Fibroblast of skin of left quadriceps (primary cell): ENCODE measurements at places on chromosomes 5 and 9.

GRCh38 chr5:10663489-10664179, 97.4 kb downstream of the DAP start:
- no peak for DNase-seq

DNA sequence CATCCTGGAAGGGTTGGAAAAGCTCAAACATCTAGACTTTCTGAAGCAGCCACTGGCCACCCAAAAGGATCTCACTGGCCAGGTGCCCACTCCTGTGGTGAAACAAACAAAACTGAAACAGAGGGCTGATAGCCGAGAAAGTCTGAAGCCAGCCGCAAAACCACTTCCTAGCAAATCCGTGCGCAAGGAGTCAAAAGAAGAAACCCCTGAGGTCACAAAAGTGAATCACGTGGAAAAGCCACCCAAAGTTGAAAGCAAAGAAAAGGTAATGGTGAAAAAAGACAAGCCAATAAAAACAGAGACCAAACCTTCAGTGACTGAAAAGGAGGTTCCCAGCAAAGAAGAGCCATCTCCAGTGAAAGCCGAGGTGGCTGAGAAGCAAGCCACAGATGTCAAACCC, 87.6 kb downstream of the MAP1B start:
- no peak for DNase-seq

GRCh38 chr5:42691413-42691937, 65.1 kb upstream of the CCDC152 start:
- no peak for DNase-seq

- no peak for DNase-seq
Measured at GRCh38 chr9:26893030-26893676, 551 bp upstream of the CAAP1 start.

DNA sequence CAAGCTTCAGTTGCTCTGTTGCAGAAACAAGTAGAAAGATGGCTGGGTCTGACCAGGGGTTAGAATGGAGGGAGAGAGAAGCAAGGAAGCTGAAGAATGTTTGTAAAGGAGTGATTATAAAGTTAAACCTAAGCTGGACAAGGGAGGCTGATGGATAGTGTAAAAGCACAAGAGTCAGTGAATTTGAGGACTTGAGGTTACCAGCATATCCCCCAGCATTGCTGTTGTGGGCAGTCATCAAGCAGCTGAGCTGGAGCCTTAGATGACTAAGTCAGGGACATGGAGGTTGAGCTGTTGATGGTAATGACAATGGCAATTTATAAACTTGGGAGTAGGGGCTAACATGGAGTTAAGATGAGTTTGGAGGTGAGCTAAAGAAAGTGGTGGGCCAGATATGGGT, 131.5 kb downstream of the ERCC6L2 start:
- DNase-seq: no peak

DNA sequence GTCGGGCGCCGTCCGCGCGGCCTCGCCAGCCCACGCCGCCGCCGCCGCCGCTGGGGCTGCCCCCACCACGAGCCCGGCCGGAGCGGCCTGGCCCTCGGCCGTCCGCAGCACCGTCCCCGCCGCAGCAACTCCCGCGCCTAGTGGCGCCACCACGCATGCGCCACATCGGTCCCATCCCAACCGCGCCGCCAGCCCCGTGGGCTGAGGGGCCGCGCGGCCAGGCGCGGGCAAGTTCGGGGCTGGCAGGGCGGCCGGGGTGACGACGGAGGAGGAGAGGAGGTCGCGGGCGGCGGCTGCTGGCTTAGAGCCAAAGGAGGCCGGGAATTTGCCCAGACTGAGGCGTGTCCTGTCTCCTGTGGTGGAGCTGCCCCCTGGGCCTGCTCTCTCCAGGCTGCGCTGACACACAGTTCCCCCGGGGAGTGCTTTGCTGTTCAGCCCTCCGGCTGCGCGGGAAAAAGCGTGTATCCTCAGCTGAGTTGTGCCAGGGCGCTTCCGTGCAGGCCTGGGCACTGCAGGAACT, at the start of gene TUSC1:
Gene TUSC1, minus strand, starts transcription at position 298 of the 520 bp plus-strand sequence. Its CDS starts 132 bp downstream, at position 166.
- DNase-seq: peak; percentile 51

DNA sequence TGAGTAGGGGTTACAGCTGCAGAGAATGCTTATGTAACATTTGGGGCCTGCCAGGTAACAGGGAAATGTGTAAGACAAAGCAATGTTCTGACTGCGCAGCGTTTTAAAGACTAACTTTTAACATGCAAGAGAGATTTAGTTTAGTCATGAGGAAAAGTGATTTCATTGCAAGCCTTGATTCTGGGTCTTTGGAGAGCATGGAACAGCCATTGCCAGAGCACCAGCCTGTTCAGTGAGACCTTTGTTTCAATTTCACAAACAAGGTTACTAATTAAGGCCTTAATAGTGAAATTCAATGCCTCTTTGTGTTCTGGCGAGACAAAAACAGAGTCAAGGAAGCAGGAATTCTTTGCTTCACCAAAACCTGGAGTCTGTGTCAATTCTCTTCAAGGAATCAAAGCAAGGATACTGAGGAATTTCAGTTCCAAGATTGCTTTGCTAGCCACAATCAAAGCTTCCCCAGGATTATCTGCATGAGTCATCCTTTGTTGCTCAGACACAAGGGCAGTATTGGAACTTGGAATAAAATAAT, 14.4 kb downstream of the CKMT2 start:
- DNase-seq: peak; percentile 21

DNA sequence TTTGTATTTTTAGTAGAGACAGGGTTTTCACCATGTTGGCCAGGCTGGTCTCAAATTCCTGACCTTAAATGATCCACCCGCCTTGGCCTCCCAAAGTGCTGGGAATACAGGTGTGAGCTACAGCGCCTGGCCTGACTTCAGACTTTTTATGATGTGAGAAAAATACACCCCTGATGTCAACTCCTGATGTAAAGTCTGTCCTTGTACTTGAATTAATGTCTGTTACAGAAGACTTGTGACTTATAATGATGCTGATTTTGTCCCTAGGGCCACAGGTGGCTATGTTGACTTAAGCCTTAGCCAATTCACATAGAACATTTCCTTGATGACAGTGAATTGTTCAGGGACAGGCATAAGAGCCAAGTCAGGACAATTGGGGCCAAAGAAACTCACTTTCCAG, 42.5 kb upstream of the MELK start:
- DNase-seq: no peak

DNA sequence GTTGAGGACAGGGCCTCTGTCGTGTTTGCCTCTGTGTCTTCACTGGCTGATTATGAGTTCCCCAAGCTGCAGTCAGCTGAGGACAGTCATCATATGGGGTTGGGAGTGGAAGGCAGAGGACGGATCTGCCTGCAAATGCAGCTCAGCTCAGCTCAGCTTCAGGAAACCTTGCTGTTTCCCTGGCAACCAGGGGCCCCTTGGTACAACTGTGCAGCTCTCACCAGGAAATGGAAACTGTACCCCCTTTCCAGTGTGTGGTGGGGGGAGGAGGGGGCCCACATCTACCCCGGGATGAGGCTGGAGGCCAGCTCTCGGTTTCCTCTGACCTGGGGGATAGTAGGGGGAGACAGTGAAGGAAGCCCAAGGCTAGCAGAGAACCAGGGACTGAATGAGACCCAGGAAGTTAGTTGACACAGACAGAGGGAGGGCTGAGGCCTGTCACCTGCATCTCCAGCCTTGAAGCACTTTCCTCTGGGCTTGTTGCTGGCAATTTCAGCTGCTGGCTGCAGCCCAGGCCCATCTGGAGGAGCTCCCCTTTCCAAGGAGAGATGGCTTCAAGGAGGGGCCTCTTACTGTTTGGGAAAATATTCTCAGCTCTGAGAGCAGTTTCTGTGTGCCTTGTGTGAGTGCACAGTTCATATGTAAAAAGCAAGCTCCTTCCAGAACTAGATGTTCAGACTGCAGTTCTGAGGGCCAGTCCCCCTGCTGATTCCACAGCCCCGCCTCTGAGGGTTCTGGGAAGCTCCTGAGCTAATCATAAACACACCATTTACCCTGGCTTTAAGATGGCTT, 6.9 kb downstream of the ANXA6 start:
- peak; percentile 28 for DNase-seq

DNA sequence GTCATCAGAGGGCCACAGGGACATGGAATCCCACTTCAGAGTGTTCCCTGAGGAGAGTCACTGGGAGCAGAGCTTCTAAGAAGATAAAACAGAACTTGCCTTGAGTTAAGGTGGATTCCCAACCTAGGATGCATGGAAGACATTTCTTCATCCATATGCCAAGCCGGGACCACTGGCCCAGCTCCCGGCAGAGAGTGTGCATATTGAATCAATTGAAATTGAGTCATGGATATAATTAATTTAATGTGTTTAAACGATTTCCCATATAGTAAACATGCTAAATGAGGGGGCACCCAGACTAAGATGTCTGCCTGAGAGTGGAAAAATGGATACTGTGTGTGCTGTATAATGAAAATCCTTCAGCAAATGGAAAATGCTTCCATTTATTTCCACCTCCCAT, 194.4 kb upstream of the TBC1D2 start:
- DNase-seq: peak; percentile 57

DNA sequence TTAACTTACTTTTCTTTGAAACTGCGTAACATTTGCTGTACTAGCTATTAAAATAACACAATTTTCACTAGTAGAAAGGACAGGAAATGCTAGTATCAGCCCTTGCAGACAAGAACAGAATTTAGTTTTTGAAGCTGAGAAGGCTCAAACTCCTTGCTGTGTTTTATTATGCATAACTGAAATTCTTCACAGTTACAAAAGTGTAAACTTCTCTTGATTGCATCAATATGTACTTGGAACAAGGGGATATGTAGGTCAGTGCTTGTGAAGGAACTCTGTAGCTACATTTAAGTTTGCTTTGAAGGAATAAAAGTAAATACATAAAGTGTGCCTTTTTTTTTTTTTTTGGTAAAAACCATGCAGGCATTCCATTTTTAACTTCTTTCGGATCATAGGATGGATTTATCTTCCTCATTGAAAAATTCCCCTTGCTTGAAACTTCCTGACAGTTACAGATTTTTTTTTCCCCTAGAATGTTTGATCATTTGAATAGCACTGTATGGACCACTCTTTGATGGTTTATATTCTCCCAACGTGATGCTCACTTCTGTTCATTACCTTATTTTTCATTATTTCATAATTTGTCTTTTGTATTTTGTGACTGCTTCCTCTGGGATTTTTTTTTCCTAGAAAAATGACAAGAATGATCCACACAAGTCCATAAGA, 94.9 kb upstream of the DAB2 start:
- DNase-seq: peak; percentile 82

DNA sequence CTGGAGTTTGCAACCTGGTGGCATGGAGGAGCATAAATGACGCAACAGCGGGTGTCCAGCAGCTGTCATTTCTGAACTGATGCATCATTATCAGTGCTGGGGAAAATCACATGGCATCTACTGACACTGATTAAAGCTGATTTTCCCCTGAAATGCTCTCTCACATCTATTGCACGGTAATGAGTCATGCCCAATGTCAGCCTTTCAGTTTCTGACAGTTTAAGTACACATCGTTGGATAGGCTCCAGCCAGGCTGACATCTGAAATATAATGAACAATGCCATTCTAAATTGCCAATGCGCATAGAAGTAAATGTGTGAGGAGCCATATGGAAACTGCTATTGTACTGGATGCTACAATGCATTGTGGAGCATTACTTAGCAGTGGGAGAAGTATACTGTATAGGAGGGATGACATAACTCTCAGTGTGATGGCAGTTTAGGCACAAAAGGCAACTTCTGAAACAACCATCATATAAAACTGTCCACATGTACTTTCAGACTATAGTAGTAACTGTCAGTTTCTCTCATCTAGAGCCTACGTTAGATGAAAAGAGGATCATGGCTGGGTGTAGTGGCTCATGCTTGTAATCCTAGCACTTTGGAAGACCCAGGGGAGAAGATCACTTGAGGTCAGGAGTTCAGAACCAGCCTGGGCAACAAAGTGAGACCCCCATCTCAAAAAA, 389.3 kb upstream of the DMAC1 start:
- no peak for DNase-seq

DNA sequence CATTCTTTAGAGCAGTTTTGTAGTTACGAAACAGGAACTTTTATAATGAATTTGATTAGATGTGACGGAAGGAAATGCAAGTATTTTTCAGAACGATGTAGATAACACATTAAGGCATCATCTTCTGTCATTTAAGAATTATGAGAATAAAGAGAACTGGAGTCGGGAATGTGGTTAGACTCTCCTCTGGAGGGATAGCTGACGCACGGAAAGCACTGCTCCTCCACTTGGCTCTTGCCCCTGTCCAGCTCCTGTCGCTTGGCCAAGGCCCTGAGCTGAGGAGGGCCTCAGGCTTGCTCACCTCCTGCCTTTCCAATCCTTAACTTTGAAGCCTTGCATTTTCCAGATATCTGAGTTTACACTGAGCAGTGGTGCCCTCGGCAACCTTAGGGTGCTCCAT, 60.5 kb downstream of the MAP1B start:
- DNase-seq: no peak

DNA sequence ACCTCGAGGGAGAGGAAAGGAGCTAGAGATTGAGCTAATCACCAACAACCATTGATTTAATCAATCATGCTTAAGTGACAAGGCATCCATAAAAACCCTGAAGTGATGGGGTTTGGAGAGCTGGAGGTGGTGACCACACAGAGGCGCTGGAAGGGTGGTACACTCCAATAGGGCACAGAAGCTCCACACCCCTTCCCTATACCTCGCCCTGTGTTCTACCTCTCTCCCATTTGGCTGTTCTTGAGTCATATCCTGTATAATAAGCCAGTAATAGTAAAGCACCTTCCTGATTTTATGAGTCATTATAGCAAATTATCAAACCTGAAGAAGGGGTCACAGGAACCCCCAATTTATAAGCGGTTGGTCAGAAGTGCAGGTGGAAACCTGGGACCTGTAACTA, 18.3 kb downstream of the ACTL7B start:
- DNase-seq: no peak

GRCh38 chr5:134086225-134086942, 28.1 kb upstream of the TCF7 start:
- DNase-seq: no peak

DNA sequence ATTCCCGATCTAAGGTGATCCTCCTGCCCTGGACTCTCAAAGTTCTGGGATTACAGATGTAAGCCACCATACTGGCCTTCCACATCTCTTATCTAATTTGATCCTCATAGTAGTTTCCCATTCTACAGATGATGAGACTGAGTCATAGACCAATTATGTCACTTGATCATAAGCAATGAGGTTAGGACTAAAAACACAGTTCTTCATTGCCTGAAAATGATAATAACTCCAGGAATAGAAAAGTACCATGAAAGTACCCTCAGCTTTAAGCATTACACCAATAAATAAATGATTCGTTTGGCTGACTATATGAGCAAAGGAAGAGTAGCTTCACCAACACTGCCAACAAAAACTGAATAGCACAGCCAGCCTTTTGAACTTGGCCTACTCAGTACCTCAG, 389.5 kb downstream of the ACTL7B start:
- DNase-seq: no peak

GRCh38 chr9:133822430-133823065, 84.4 kb upstream of the SARDH start:
- no peak for DNase-seq
